CD4-positive, alpha-beta T cell treated with Interleukin-4 for 1 hour (primary cell): ENCODE measurements at places on chromosomes 5 and 9.

GRCh38 chr9:4734150-4734549 lies 6.9 kb downstream of the AK3 start:
- no peak for DNase-seq

DNA sequence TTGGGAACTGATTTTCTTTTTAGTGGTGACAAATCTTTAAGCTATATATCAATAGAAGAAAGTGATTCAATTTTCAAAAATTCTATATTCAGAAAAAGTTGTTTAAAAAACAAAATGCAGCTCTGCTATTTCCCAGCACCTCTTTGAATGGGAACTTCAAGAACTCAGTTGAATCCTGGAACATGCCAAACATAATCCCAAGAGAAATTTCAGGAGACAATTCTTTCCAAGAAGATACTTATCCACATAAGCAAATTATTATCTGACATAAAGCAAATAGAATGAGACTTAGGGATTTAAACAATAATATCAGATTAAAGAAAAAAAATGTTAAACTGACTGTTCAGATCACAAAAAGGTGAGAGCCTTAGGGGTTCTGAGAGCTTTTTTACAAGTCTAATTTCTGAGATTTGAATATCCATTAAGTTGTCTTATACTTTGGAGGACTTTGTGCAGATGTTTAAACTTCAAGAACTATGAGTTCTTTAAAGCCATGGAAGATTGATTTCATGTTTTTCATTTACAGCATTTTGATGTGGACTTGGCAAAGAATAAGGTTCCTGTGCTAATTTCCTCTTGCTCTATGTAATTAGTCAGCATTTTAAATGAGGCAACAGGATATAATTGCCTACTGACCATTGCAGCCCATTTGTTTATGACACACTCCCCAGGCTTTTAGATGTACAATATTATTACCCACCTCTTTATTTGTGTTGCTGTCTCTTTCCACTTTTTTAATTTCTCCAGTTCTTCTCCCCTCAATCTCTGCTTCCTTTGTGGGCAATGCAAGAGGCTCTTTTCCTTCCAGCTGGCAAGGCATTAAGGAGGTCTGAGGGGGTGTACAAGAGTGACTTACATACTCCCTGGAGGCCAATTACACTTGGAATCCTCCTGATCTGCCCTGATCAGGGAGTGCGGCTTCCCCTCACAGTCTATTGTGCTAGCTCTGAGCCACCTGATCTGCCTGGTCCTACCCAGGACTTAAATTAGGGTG lies 419.1 kb downstream of the NR2F1-AS1 start:
- DNase-seq: no peak

- peak; percentile 90 for DNase-seq
Measured at GRCh38 chr9:89604729-89605464, at the start of gene GADD45G. GADD45G (plus strand) TSS chr9:89605012; CDS start chr9:89605122, 110 bp downstream.

GRCh38 chr5:1006656-1007071 lies 1.9 kb upstream of the NKD2 start:
- DNase-seq: no peak

GRCh38 chr9:34375901-34376595 lies 650 bp downstream of the MYORG start:
- peak; percentile 62 for DNase-seq

GRCh38 chr9:71218774-71219173 lies 97.4 kb upstream of the TRPM3 start:
- DNase-seq: no peak

- DNase-seq: no peak
Measured at GRCh38 chr5:11319836-11320580, 559.0 kb upstream of the DAP start.

DNA sequence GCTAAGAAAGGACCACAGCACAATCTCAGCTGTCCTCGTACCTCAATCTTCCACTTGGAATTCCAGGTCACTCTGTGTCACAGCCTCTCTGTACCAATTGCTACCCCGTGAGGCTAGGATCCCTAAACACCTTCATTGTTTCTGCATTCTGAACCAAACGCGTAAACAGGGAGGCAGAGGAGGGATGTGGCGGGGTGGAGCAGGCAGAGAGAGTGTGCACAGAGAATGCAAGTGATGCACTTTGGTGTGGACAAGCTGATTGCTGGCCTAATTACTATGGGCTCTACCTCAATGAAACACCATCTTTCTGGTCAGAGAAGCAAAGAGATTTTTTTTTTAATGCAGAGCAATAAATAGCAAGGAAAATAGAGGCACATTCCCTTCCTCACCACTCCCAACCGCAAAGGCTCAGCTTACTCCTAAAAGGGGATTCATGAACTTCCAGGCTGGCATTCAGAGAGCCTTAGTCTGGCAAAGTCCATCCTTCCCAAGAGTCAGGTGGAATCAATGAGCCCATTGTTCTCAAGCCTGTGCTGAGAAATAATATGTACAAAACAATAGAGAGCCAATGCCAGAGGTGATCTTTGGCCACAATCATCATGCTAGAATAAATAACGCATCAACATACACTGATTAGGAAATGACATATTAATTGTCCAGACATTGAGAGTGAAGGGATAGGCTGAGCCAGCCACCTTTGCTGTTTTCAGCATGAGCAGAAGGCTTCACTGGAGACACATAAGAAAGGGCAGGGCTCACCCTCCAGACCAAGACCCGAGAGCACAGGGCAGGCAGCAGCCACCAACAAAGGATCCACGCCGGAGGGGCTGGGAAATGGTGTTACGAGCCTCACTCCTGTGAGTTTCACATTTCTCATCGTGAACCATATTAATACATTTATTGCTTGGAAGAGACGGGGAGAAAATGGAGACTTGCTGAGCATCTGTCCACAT lies 278.8 kb downstream of the ENC1 start:
- no peak for DNase-seq
